Caco-2 (cell line): ENCODE measurements at places on chromosomes 7 and 10.

- no peak for DNase-seq
Measured at GRCh38 chr10:66784770-66785169, 141.1 kb upstream of the LRRTM3 start.

GRCh38 chr7:113394856-113395255 is 276.5 kb upstream of the SMIM30 start:
- no peak for DNase-seq

- DNase-seq: no peak
Measured at GRCh38 chr10:12388671-12389070, 39.3 kb downstream of the CAMK1D start.

DNA sequence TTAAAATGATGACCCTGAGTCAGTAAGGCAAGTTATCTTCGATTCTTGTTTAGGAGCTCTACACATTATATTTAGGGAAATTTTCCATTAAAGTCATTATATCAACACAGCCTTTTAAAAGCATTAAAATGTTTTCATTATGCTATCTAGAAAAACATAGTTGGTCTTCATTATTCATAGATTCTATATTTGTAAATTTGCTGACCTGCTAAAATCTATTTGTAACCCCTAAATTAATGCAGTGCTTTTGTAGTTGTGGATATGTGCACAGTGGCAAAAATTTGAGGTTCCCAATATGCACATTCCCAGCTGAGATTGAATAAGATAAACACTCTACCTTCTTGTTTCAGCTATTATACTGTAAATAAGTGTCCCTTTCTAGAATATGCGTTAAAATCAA is 81.1 kb downstream of the KIF20B start:
- DNase-seq: no peak

DNA sequence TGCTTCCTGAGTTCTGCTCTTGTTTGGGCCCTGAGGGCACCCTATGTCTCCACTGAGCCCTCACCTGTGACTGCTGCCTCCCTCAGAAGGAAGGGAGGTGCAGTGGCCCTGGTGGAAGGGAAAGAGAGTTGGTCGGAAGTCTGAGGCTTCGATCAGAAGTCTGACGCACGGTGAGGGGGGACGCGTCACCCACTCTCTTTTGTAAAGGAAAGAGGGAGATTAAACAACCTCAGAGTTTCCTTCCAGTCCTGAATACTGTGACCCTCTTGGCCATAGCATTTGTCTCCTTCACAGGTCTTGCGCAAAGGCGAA is 31.4 kb upstream of the TRIM8 start:
- no peak for DNase-seq

GRCh38 chr7:42183547-42183946 is 53.5 kb downstream of the GLI3 start:
- DNase-seq: no peak

- no peak for DNase-seq
Measured at GRCh38 chr7:7718492-7718891, at the start of gene RPA3. TSS of gene RPA3 (minus strand) at chr7:7718607. CDS start at chr7:7640418, 78,189 bp downstream.

DNA sequence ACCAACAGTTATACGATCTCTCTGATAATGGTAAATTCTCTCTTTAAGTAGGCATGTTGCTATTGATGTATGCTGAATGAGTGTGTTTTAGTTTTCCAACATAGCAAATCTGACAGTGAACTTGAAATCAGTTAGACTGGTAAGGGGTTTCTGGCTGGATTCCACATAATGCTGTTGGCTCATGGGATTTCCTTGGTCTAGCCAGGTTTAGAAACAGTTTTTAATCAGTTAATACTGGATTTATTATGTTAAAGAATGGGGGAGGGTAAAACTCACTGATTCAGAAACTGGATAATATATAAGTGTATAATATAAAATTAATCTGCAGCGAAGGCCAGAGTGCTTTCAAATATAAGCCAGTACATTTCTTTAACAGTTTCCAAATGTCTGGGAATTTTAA is 55.6 kb downstream of the PCDH15 start:
- no peak for DNase-seq
